NCI-H2029 (cell line): ENCODE measurements at places on chromosomes 2 and 18.

DNA sequence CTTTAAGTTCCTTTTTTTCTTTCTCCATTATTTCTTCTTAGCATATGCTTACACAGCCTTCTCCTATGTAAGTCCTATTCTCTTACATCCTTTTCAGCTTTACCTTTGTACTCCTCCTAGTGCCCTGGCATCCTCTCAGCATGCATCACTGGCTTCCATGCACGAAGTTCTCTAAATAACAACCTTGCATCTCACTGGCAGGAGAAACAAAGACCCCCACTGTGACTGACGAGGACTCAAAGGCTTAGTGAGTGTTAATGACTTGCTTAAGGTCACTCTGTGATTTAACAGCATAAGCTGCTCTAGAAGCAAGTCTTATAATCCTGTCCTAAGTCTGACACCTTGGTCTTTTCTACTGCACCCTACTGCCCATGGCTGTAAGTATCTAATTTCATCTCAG is 1236.0 kb upstream of the CELF4 start:
- no peak for DNase-seq

DNA sequence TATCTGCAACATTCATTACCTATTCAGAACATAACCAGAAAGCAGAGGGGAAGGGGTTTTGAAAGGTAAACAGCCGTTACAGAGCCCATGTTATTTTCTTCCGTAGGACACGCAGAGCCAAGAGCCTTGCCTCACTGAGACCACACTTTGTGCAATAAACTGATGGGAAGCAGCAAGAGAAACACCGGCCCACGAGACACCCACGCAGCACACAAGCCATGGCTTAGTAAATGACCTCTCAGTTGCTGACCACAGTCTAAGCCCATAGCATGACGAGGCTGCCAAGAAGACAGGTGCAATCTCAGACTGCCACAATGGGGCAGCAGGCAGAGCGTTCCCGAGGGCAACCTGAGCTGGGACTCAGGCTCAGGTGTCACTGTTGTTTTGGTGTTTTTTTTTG is 59.6 kb downstream of the CABYR start:
- no peak for DNase-seq

GRCh38 chr2:174086708-174087107 is 121.5 kb upstream of the SP3 start:
- no peak for DNase-seq

GRCh38 chr2:107385921-107386320 is 440.8 kb upstream of the RGPD4 start:
- no peak for DNase-seq

DNA sequence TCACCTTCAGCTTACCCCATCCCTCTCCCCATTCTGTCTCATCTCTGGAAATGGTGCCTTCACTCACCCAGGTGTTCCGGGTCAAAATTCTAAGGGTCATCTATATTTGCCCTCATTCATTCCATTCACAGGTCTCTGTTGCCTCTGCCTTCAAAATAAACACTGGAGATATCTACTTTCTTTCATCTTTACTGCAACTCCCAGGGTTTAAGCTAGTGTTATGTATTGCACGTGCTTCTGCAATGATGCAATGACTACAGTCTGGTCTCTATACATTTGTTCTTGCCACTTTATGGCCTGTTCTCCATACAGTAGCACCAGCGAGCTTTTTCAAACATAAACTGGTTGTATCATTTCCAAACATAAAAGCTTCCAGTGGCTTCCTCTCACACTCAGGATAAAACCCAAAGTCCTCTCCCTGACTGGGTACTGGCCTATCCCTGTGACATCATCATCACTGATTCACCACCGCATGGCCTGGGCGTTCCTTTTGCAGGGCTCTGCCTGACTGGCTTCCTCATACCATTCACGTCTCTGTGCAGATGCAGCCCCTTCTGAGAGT is 14.3 kb downstream of the DSG2 start:
- no peak for DNase-seq

DNA sequence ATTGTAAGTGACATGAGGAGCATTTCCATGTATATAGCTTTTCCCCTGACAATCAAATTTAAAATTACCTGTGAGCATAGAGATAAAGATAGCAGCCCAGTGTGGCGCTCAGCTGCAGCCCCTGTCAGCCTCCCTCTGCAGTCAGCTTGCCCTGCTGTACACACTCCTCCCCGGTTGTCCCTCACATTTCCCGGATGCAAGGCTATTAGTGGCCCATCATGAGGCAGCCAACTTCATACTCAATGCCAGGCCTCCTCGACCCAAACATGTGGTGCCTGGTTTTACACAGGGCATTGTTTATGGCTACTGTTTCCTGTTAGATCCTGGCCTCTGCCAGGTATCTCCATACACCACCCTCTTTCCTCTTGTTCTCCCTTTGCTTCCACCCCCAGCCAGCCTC is 116.1 kb upstream of the SH3BP4 start:
- DNase-seq = no peak

DNA sequence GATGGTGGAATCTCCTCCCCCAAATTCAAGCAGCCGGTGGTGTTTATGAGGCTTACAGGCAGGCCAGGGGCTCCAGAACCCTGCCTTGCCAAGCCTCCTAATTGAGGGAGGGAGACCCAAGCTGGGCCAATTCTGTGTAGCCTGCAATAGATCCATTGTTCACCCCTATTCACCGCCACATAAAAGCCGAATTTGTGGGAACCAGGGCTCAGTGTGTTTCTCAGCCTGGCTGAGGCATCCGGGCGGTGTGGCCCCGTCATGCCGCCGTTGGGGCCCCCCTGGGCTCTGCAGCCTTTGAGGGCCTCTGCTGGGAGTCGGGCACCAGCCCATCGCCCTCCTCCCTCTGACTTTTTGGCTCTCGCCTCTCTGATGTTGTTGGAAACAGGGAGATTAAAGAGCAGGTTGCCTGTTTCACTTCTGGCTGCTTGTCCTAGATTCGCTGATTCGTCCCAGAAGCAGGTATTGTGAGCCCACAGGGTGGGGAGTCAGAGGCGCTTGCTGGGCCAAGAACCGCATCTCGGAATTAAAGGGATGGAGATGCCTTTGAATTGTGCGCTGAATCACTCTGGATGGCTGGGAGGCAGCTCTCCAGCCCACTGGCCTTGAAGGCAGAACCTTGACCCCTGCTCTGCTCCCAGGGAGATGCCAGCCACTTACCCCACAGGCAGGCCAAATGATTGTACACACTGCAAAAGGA is 14.7 kb upstream of the OTOS start:
- no peak for DNase-seq

DNA sequence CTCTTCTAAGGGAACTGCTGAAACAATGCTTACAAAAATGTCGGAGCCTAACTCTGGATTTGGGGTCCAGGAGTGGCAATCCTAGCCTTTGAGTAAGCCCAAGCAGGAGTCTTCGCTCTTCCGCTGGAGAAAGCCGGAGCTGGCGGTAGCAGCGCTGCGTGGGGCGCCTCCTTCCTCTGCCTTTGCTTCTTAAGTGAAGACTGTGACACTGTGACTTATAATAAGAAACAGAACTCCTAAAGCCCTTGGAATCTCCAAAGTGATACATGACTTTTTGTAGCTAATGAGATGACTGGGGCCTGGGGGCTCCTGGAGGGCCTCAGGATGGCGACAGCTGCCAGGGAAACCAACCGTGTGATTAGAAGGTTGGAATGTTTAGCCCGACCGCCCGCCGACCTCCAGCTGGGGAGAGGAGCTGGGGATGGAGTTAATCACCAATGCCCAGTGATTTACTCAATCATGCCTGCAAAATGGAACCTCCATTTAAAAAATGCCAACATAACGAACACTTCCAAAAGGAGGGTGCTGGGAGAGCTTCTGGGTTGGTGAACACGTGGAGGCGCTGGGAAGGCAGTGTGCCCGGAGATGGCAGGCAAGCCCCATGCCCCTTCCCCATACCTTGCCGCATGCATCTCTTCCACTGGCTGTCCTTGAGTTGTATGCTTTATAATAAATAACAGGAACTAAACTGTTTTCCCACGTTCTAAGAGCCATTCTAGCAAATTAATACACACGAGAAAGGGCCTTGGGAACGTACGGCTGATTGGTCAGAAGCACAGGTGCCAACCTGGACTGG is 29.0 kb upstream of the MAL start:
- no peak for DNase-seq

GRCh38 chr18:75132098-75132870 is 76.7 kb downstream of the PTGR3 start:
- no peak for DNase-seq

GRCh38 chr2:157786663-157787363 is 89.3 kb downstream of the ACVR1 start:
- no peak for DNase-seq

DNA sequence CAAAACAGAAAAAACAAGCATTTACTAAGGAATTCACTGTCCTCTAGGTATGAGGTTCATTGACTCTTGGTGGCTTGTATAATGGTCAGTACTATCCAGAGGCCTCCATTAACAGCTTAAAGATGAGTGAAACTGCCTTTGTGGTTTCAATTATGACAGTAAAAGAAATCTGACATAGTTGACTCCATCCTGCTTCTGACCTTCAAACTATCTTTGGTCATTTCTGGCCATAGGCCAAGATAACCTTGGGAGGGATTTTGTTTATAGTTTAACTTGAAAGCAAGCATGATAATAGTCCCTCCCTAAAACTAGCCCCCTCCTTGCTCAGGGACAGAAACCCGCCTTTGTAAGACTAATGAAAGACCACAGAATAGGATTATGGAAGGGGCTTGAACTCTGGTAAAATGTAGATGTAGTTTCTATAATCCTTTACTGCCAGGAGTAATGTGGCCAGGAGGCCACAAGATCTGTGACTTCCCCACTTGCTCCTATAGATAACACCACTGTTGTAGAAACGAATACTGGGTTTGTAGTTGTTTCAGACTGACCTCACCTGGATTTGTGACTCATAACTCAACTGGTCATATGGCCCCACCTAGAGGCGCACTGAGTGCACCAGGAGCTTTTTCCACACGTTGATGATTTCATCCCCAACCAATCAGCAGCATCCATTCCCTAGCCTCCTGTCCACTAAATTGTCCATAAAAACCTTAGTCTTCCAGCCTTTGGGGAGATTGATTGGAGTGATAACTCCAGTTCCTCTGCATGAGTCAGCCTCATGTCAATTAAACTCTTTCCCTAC is 8.6 kb upstream of the PLEKHM3 start:
- peak; percentile 17 for DNase-seq

GRCh38 chr2:46064396-46064795 is 232.8 kb upstream of the EPAS1 start:
- DNase-seq = no peak

DNA sequence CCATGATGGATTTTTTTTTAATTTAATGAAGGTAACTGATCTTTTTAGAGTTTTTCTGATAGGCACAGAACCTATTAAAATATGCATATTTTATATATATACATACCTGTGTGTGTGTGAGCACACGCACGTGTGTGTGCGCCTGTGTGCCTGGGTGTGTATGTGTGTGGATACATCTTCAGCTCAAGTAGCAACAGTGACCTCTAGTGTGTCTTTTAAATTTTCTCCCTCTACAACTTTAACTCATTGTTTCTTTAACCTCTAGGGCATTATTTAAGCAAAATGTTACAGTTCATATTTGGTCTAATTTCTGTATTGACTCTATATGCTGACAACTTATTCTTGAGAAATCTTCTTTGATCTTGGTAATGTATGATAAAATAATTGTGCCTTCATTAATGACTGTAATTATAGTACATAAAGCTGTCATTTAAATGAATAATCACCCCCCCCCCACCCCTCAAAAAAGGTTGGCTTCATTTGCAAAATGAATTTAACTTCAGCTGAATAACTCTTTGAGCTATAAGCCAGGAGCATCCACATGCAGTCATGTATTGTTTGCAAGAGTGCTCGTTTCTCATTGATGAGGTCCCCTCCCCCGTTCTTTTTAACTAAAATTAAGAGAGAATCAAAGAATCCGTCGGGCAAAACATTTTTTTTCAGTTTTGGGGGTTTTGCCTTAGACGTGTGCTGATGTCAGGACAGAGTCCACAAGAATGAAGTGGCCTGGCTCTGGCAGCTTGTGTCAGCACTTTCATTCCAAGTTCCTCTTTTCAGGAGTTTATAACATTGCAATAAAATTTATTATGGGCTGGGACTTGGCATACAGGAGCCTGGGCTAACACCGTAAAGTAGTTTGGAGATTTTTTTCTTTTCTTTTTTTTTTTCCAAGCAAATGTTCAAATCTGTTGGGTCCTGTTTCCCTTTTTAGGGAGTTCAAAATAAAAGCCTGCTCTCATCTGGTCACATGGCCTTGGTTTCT is 80.0 kb downstream of the ETAA1 start:
- DNase-seq = peak; percentile 10

GRCh38 chr2:188000189-188000588 is 291.5 kb upstream of the GULP1 start:
- DNase-seq = no peak

- no peak for DNase-seq
Observed at GRCh38 chr18:9925795-9926194, 12.0 kb downstream of the VAPA start.

DNA sequence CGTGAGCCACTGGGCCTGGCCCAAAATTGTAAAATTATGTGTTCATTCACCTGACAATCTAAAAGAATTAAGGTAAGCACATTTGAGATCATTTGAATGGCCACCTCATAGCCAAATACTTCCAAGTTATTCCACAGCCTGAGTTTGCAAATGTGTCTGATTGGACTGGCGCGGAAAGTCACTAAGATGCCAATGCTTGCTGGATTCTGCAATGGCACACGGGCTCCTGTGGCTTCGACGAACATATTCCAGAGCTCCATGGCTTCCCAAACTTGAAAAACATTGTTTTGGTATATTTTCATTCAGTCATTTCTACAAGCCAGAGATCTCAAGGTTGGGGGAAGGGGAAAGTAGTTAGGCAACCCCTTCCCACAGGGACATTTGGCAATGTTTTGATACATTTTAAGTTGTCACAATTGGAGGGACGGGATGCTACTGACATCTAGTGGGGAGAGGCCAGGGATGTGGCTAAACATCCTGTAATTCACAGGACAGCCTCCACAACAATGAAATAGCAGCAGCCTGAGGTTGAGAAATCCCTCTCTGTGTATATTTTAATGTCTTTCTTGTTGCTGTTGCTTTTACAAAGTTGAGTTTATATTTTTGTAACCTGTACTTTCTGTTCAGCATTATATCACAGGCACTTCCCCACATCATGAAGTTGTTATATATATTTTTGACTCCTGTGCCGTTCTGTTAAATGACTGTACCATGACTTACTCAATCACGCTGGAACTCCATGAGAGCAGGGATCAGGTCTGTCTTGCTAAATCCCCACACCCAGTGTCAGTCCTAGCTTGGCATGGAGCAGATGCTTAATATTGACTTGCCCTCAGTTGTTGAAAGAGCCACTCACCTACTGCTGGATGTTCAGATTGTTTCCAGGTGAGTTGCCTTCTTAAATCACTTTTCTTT is 56.9 kb downstream of the COL4A4 start:
- DNase-seq = peak; percentile 37

DNA sequence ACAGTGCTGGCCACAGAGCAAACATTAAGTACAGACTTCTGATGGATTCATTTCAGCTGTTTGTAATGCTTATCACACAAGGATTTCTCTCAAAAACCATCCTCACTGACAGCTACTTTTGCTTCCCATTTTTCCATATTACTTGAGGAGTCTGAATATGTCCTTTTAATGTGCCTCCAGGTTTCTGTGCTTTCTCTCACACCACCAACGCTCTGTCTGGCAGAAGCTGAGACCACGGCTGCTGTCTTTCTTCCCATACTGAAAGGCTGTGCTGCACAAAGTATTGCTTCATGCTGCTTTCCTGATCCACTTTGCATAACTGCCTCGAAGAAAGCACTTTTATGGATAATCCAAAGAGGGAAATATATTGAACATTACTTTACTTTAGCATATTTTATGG is 312.1 kb upstream of the ZEB2 start:
- no peak for DNase-seq
